ENCODE measurements at places on chromosomes 3 and 15. TPM values are rescaled to one million over a fixed set of nuclear protein-coding genes. Genes with fewer than 3 reads are reported as not detected.

DNA sequence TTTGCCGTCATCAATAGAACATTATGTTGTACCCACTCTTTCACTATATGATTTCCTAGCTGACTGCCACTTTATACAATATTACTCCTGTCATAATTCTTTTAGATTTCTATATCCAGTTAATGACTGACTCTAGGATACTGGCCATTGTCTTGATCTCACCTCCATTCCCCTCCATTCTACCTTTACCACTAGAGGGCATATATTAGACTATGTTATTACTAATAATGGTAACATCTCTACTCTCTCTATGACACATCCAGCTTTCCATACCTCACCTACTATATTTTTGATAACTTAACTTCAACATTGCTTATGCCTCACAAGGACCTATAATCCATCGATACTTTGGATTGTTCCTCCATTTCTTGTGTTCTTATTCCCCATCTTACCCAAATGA lies 31.4 kb upstream of the POU1F1 start:
- DNase-seq, result no peak

- DNase-seq, result no peak
These were observed 731.4 kb downstream of the PLOD2 start for GRCh38 chr3:145429546-145429945.

GRCh38 chr3:32157600-32158264 lies 51.3 kb downstream of the GPD1L start:
- DNase-seq, result no peak

- DNase-seq, result no peak
These were observed 424 bp downstream of the EAF2 start for GRCh38 chr3:121835465-121835801.

GRCh38 chr3:126493739-126494138 lies 18.0 kb upstream of the ZXDC start:
- DNase-seq, result no peak

GRCh38 chr3:15858547-15859506 lies 61.0 kb upstream of the ANKRD28 start:
- DNase-seq, result peak; percentile 31

DNA sequence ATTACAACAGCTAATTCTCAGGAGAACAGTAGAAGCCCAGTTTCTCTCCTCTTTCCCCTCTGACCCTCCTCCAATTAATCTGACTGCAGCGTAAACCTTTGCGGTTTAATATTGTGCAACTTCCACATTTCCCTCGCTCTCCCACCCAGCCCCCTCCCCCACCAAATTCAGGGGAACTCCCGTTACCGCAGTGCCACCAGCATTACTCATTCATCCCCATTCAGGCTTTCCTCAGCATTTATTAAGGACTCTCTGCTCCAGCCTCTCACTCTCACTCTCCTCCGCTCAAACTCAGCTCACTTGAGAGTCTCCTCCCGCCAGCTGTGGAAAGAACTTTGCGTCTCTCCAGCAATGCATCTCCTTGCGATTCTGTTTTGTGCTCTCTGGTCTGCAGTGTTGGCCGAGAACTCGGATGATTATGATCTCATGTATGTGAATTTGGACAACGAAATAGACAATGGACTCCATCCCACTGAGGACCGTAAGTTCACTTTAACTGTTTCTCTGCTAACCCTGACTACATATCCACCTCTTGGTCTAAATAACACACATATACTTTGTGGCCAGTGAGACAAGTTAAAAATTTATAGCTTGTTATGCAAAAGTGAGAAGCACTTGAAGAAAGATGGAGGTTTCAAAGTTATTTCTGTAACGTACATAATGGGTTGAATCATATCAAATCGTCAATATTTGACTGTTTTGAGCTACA lies at the start of gene PTX3:
Gene PTX3, plus strand, starts transcription at position 268 of the 709 bp plus-strand sequence. Its CDS starts 84 bp downstream, at position 352.
- peak; percentile 96 for DNase-seq

DNA sequence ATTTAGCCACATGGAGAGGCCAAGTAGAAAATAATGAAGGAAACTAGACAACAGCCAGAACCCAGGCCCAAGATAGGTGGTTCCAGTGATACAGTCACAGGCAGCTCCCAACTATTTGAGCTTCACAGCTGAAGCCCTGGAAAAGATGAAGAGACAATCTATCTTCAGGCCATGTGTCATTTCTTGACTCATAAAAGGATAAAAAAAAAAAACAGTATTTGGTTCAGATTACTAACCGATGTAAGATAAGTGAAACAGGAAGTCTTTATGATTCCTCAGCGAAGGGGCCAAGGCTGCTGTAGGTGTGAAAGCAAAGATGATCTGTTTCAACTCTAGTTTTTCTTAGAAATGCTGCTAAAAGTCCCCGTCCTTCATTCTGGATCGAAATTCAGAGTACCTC lies 394.6 kb downstream of the ZNF385D start:
- peak; percentile 28 for DNase-seq

DNA sequence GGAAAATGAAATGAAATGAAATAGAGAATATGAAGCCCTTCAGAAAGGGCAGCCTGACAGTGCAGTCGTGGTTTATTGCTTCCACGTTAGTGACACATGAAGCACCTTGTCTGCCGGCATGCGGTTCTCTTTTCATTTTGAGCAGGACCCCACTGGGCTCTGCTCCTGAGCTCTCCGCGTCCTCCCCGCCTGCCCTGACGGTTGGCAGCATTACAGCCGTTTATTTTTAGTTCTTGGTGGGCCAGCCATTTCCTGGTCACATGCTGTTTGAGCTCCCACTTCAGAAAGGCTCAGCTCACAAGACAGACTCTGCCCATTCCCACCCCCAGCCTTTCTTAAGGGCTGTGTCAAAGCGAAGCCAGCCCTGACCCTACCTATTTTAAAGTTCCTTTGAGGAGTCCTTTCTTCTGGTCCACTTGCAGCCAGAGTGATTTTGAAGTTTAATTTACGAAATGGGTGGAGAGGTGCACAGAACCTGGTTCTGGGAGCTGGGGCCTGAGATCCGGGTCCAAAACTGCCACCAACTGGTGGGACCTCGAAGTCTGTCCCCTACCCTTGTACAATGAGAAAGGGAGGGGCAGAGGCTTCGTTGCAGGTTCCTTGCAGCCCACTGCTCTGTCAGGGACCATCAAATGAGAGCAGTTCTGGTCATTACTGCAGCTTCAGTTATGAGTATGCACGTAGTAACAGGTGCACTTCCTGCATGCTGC lies 60.1 kb downstream of the MGLL start:
- no peak for DNase-seq

- DNase-seq, result peak; percentile 31
These were observed 1.4 kb downstream of the IGF1R start for GRCh38 chr15:98649472-98650416.

GRCh38 chr15:85587707-85588411 lies 206.9 kb downstream of the KLHL25 start:
- DNase-seq, result peak; percentile 64

- peak; percentile 66 for DNase-seq
These were observed at the start of gene CD96 for GRCh38 chr3:111541911-111542483. Gene CD96, plus strand, starts transcription at chr3:111542197. Its CDS starts 52 bp downstream, at chr3:111542249.

- DNase-seq, result no peak
These were observed 271.6 kb downstream of the UBE2E2 start for GRCh38 chr3:23474580-23475357.

DNA sequence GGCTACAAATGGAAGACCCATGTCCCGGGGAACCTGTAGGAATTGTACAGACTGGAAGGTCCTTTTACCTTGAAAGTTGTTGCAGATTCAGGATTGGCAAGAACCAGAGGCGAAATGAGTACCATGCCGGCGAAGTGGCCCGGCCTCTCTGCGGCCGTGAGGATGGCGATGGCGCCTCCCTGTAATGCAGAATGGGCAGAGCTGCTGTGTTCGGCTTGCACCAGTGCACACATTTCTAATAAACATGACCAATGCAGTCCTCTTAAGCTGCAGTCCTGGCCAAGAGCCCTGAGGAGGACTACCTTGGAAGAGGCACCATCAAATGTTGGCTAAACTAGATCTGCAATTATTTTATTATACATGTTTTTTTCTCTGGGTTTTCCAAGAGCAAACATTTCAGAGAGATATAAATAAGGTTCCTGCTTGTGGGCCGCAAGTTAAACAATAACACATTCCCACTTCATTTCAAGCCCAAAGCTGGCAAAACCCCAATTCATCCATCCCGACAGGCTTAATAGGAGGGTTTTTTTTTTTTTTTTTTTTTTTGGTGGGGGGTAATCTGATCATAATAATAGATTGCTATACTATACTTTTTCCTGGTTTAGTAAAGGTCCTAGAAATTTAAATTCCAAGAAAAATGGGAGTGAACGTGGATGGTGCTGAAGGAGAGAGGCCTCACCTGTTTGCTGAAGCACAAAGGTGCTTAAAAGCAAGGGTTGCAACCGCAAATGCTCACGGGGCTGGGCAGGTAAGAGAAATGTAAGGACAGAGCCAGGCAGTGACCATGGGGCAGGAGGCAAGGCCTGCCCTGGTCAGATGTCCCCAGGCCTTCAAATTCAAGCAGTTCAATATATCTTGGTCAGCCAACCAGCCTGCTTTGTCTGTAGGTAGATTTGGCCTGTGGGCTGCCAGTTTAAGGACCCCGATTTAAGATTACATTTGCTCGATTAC lies 48.5 kb downstream of the ABTB1 start:
- DNase-seq, result no peak

DNA sequence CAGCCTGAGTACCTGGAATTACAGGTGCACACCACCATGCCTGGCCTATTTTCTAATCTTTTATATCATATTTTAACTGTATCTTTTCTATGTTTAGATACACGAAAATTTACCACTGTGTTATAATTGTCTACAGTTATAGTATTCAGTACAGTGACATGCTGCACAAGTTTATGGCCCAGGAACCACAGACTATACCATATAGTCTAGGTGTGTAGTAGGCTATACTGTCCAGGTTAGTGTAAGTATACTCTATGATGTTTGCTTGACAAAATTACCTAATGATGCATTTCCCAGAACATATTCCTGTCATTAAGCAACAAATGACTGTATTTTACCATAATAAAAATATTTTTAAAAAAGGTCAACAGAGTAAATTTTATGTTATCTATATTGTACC lies 5.5 kb downstream of the LRRFIP2 start:
- DNase-seq, result no peak

- no peak for DNase-seq
These were observed 525 bp downstream of the NPTN start for GRCh38 chr15:73632670-73633058.

DNA sequence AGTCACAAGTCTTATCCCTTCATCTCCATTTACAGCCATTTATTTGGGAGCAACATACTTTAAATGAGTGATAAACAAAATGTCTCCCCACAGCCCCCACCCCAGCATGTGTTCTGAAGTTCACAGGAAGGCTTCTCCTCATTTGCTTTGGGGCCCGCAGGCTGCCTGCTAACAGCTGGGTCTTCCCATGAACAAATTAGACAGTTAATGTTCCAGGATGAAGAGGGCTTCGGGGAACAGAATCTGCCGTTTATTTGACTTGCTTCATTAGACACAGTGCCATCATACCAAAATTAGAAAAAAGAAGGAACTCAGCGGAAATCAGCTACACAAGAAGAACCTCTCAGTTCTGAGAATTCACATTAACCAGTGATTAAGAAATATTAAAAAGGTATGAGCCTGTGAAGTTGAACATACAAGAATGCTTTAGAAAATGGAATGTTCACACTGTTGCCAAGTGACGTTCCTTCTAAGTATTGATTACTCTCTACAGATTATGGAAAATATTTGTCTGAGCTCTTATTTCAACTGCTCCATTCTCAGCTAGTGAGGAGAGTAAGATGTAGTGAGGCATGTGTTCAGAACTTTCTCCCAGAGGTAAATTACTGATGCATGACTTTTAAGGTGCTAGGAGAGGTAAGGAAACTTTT lies 107.5 kb upstream of the THBS1 start:
- DNase-seq, result no peak

ANKRD28 gene
- total RNA-seq, result 41.9 TPM

ACKR4 gene
- 0.20 TPM for total RNA-seq

CCR9 gene
- total RNA-seq, result not detected

CEMIP gene
- total RNA-seq, result 2.1 TPM

SLC12A1 gene
- not detected for total RNA-seq

CIB2 gene
- total RNA-seq, result 1.9 TPM

CCNB2 gene
- total RNA-seq, result 164 TPM

ALDH1A3 gene
- 343 TPM for total RNA-seq

CPEB1 gene
- 9.4 TPM for total RNA-seq

All from M059J (cell line).